ENCODE measurements at places on chromosomes 3 and 15.

DNA sequence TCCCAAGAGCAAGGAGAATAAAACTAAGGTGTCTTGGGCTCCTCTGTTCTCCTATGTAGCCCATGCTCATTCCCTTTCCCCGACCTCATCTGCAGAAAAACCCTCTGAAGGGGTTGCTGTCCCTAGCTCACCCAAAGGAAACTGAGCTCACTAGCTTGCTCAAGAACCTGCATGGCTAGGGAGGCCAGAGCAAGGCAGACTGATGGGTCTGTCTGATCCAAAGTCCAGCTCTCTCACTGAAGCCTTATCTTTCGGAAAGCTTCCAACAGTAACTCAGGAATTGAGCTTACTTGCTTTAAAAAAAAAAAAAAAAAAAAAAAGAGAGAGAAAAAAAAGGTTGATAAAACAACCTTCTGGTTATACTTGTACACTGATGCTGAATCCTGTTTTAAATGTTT is 141.4 kb upstream of the TOPAZ1 start:
- DNase-seq, result no peak

GRCh38 chr3:60064210-60065178 is 1014.7 kb upstream of the CFAP20DC start:
- DNase-seq, result no peak

GRCh38 chr3:38551026-38551832 is 55.1 kb downstream of the EXOG start:
- no peak for DNase-seq

DNA sequence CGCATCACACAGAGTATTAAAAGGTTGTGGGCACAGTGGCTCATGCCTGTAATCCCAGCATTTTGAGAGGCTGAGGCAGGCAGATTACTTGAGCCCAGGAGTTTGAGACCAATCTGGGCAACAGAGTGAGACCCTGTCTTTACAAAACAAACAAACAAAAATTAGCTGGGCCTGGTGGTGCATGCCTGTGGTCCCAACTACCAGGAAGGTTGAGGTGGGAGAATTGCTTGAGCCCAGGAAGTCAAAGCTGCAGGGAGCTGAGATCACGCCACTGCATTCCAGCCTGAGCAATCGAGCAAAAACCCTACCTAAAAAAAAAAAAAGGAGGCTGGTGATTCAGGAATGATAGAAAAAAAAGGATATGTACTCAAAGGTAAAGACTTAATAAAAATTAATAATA is 28.2 kb upstream of the ST6GAL1 start:
- no peak for DNase-seq

DNA sequence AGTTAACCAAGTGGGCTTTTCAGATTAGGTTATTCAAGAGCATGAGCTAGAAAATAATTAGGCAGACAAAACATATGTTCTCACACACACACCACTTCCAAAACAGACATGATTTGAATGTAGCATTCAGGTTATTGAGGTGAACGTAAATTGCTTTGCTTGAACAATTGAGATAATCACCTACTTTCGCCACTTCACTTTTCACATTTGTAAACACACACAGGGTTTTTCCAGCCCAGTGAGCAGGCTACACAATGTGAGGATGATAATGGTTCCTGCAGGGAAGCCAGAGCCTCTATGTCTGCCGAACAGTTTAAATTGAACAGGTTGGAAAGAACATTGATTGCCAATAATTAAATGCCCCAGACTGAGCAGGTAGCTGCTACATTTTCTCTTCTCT is 560.8 kb downstream of the OCA2 start:
- DNase-seq, result no peak

DNA sequence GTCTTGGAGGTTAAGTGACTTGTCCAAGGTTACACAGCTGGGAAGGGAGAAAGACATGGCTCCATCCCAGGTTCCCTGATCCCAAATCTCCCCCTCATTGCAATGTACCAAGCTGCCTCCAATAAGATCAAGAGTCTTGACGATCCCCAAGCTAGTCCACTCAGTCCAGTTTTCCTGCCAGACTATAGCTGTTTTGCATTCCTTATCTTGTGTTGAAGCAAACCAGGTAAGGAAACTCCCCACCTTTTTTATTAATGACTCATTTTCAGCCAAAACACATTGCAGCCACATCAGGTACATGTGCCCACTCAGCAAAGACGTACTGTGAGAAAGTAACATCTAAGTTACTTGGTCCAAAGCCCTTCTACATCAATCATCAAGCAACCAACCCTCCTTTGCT is 41.9 kb downstream of the LIPC start:
- peak; percentile 42 for DNase-seq

DNA sequence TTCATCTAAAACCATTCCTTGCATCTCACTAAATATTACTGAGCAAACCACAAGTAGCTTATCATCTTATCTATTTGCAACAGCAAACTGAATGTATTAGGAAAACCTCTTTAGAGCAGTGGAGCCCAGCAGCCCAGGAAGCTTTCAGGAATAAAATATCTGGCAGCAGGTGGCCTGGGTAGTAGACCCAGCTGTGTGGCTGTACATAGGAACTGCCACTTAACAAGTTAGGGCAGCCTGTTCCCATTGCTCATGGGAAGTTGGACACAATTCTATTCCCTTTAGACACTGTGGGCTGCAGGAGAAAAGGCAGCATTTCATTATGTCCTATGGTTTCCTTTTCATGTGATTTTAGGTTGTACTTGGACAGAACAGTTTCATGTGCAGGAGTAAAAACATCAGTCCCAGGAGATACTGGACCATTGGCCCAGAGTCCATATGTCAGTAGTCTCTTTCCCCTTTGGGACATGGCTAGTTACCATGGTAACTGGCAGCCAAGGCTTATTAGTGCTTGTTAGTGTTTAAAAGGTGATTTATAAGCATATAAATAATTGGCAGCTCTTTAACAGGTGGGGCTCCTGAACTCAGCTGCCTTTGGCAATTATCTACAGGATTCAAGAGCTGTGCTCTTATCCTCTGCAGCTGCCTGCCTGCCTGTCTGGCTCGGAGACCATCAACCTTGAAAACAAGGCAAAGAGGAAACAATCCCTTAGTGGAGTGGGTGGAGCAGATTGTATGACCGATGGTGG is 28.9 kb upstream of the LSAMP start:
- DNase-seq, result no peak

DNA sequence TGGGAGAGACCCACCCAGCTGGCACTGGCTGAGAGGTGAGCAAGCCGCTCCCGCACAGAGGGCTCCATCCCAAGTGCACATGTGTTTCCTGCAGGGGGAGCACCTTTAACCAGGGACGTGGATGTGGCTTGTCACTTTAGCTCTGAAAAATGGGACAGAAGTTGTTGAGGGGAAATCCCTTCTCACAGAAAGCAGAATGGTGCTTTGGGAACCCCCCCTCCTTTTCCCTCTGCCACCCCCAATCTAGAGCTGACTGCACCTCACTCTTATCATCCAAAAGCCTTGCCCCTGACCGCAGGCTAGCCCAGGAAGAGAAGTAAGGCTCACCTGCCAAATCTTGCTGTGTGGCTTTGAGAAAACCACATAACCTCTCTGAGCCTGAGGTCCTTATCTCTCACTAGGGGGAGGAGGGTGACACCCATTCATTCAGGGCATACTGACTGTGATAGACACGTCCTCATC is 77.9 kb downstream of the RPN1 start:
- no peak for DNase-seq

- DNase-seq, result no peak
These were observed 167.9 kb upstream of the CTNNB1 start for GRCh38 chr3:41031401-41031800.

DNA sequence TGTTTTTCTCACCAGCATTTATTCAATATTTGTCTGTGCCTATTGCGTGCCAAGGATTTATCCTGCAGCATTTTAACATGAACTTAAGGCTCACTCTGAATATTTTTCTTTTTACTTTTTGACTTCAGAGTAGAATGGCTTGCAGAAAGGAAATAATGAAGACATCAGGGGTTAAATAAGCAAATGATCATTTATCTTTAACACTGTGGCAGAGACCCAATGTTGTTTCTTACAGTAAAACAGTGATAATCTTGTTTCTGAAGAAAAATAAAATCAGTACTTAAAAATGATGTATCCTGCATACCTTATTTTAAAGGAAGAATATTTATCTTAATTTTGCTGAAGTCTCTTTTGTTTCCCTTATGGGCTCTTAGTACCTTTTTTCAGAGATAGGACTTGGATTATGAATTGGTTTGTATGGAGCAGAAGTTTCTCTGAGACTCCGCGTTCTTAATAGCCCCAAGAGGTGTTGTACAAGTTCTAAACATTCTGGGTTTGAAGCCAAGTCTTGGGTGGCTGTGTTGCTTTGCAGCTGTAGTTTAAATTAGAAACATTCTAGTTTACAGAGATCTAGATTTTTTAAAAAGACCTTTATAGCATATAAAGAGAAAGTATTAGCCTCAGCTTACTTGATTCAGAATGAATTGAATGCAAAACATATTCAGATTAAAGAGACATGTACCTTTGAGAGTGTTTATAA is 40.5 kb downstream of the COL6A6 start:
- DNase-seq, result no peak

GRCh38 chr15:83918011-83918410 is 264.1 kb downstream of the ADAMTSL3 start:
- no peak for DNase-seq

- DNase-seq, result no peak
These were observed 312.6 kb upstream of the LMCD1 start for GRCh38 chr3:8189051-8189450.

DNA sequence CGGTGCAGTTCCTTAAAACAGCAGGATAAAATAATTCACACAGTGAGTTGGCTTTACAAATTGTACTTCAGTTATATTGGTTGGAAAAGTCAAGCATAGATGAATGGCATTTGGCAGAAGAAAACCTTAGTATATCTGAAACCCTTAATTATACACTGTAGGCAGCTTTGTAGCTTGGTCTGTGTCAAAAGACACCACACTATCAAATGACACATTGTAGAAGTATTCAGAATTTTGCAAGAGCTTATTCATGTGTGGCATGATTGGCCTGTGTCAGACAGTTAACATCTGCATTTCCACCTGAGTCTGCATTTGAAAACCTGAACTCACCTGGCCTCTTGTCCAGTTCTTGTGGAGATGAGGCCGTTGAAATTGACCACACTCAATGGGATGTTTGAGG is 13.8 kb downstream of the TMEM266 start:
- no peak for DNase-seq

DNA sequence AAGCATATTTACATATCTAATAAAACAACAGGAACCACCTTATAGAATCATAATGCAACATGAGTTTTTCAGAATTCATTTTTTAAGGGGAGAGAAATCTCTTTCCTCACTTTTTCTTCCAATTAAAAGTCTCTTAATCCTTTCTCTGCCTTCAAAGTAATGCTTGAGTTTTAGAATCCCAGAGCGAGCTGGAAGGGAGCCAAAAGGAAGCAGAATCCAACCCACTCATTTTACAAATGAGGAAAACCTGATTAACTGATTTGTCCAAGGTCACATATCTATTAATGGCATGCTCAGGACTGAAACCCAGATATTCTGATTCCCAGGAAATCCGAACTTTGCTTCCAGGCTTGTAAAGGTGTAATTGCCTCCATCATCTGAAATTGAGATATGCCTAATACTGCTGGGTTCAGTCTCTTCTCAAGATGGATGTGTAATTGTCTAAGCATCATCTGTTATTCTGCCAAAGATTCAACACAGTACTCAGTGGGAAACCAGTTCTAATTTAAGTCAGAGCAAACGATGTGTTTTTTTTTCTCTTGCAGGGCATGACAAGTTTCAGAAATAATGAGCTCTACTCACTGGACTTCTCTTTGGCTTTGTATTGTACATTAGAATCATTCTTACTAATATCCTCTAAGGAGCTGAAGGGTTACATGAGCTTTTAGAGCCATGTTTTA is 481.4 kb upstream of the CFAP20DC start:
- DNase-seq, result no peak

GRCh38 chr3:126025862-126026261 is 56.9 kb downstream of the ROPN1B start:
- no peak for DNase-seq

- DNase-seq, result no peak
These were observed 26.6 kb downstream of the CLDN18 start for GRCh38 chr3:138036572-138036971.

- no peak for DNase-seq
These were observed 32.8 kb upstream of the MRPL3 start for GRCh38 chr3:131535596-131535995.

GRCh38 chr15:101025896-101026631 is 106.9 kb downstream of the LRRK1 start:
- DNase-seq, result no peak

DNA sequence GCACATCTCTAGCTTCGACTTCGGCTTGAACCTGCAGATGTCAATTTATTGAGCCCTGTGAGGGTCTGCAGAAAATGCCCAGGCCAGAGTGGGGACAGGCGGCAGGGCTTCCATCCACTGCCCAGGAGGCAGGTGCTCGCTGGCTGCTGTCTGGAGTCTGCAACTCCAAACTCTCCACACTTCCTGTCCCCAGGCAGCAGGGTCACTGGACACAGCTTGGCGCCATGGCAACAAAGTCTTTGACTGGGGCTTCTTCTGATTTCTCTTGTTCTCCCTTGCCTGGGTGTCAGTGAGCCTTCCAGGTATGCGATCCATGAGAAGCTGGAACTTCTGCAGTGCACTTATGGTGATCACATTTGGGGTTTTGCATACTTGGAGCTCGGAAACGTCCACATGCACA is 33.5 kb downstream of the SV2B start:
- no peak for DNase-seq

DNA sequence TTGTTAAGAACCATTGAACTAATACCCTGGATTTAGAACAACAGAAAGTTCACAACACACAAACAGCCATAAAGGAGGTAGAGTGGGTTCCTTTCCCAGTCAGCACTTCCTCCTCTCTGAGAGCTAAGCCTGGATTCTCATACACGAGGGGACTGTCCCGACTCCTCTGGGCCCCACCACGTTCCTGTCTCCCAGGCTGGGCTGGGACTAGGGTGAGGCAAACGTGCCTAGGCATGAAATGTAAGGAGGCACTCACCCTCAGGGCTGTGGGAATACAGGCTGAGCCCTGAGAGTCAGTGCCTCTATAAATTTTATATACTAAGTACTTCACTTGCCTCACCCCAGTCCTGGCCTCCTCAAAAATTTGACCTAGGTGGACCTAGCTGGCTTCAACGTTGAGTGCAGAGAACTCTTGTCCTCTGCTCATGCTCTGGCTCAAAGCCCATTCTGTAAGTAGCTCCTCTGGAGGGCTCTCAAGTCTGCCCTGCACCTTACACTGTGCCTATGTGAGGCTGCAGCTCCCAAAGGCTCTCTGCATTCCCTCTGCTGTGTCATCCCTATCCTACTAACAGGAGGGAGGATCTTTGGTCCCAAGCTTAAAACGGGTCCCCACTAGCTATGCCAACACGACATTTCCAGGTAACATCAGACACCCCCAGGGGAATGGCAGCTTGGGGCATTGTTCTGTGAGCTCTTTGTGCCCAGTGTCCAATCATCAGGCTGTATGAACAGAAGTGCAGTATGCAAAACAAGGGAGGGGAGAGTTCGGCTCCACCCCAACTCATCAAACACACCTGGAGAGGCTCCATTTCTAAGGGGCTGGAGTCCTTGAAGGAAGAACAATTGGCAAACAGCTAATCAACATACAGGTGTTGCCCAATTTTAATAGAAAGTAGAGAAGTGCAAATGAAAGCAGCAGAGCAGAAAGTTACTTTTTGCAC is 233.2 kb downstream of the RPLP1 start:
- DNase-seq, result no peak

GRCh38 chr3:149042789-149043386 is 43.4 kb downstream of the HLTF start:
- DNase-seq, result no peak

- no peak for DNase-seq
These were observed 28.0 kb upstream of the VGLL4 start for GRCh38 chr3:11671648-11672100.

- no peak for DNase-seq
These were observed 124.4 kb upstream of the FOXB1 start for GRCh38 chr15:59879506-59880265.

GRCh38 chr3:57935539-57935938 is 72.7 kb upstream of the FLNB start:
- no peak for DNase-seq

Data from natural killer cell (primary cell).